ENCODE measurements at places on chromosomes 4 and X.

GRCh38 chr4:13108096-13108495 lies 376.0 kb downstream of the RAB28 start:
- DNase-seq, result no peak

DNA sequence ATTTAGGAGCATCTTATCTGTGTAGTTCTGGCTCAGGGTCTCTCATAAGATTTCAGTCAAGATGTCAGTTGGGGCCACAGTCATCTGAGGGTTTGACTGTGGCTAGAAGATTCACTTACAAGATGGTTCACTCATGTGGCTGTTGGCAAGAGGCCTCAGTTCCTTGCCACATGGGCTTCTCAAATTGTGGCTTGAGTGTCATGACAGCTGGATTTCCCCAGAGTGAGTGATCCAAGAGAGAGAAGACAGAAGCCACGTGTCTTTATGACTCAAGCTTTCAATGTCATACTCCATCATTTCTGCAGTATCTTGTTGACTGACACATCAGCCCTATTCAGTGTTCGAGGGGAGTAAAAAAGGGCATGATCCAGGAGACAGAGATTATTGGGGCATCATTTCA lies 131.3 kb upstream of the AP1S2 start:
- no peak for DNase-seq

GRCh38 chr4:68765876-68766275 lies 49.9 kb upstream of the UGT2B10 start:
- DNase-seq, result no peak

GRCh38 chr4:55920571-55920970 lies 28.2 kb upstream of the CEP135 start:
- DNase-seq, result no peak

DNA sequence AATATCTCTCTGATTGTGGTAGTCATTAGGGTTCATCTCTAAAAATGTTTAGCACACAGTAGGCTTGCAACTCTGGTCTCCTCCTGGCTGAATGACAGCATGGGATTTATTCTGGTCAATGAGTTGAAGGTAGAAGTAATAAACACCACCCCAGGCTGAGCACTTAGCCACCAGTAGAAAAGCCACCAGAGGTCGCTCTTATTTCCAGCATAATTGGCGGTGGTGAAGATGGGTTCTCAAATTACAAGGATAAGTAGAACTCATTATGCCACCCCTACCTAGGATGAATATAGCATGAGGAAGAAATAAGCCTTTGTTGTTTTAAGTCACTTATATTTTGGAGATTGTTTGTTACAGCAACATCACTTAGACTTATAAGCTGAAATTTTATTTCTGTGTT lies 302.7 kb downstream of the GPM6A start:
- no peak for DNase-seq

DNA sequence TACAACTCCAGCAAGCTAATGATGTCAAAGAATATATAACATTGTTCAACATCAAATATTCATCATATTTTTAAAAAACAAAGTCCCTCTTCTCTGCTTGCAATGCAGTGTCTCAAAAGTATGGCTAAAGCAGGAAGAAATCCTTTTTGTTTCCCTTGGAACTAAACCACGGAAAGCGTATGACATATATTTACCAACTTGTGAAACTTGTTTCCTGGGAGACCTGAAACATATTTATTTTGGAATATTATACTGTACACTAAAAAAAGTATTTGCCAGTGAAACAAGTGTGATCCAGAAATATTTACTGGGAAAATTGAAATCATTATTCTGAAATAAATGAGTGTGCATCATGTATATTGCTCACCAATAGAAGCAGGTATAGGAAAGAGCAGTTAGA lies 156.0 kb upstream of the ANKRD50 start:
- no peak for DNase-seq

DNA sequence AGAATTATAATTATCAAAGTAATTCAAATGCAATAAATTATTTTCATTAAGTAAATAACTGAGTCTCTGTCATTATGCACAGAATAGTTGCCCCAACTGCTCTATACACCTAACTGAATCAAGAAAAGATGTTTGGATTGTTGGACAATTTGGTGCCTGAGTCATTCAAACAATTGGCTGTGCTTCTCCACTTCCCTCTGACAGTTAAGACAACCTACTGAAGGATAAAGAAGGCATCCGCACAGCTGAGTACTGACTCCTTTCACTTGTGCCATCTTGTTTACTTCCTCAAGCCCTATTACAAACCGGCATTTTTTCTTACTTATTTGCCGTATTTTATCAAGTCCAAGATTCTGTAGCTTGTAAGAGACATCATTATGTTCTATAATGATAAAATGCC lies 110.6 kb upstream of the C1QTNF7 start:
- DNase-seq, result no peak

GRCh38 chrX:136619899-136620505 lies 28.0 kb upstream of the CD40LG start:
- DNase-seq, result no peak

All from stimulated activated CD4-positive, alpha-beta T cell treated with anti-CD3 and anti-CD28 coated beads, TNF-alpha, amount 100 ng/mL, for 4 hours (primary cell).